Astrocyte (in vitro differentiated cells and primary cell): ENCODE measurements at places on chromosomes 2 and 18. TPM values are rescaled to one million over a fixed set of nuclear protein-coding genes. Genes with fewer than 3 reads are reported as not detected.
A peak's percentile ranks its signal among the peaks of the same experiment; 100 is the strongest.

- DNase-seq = no peak
- H3K36me3 ChIP-seq = no peaks in the 10 kb centered on the region
- H3K27ac ChIP-seq = no peak overlapping the region
- no peaks in the 10 kb centered on the region for H3K27me3 ChIP-seq
- H3K4me3 ChIP-seq = no peak overlapping the region
- no peaks in the 10 kb centered on the region for H3K4me1 ChIP-seq
Measured at GRCh38 chr2:18057657-18058056, 179.2 kb downstream of the KCNS3 start.

- peaks cover 15% of the 10 kb centered on the region for H3K27me3 ChIP-seq
- H3K27ac ChIP-seq = peak overlapping the region; percentile 55
- peaks cover 22% of the 10 kb centered on the region for H3K4me1 ChIP-seq
Measured at GRCh38 chr2:64212801-64213321, 68.6 kb upstream of the PELI1 start.

Gene SPIRE1
- 38.9 and 42.0 TPM in 2 replicates for total RNA-seq

Gene METAP1D
- 6.5 and 7.9 TPM in 2 replicates for total RNA-seq

Gene TNS1
- total RNA-seq = 219 and 264 TPM in 2 replicates
